ENCODE measurements at places on chromosomes 3 and 15.

GRCh38 chr3:143200001-143200924 is 80.7 kb downstream of the CHST2 start:
- no peak for DNase-seq

DNA sequence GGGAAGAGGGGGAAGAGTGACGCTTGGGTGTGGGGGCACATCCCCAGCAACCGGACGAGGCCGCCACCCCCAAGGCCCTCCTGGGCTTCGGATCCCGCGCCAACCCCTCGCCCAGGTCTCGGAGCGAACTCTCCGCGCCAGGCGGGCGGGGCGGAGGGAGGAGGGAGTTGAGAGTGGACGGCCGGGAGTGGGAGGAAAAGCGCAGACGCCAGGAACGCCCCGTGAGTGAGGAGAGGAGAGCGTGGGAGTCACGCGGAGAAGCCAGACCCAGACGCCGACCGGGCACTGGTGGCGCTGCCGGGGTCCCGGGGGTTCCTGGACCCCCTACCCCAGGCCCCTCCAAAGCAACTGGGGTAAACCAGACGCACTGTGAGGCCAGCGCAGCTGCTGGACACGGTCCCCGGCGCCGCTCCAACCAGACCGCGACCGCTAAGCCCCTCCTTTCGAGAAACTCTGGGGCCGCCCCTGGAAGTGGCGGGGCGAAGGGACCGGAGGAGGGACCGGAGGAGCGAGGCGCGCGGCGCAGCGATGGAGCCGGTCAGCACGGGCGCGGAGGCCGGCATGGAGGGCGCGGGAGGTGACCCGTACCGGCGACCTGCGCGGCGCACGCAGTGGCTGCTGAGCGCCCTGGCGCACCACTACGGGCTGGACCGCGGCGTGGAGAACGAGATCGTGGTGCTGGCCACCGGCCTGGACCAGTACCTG is at the start of gene EFCC1:
EFCC1 (plus strand) TSS at position 204 of the 705 bp plus-strand sequence; CDS start at position 529, 325 bp downstream.
- DNase-seq, result no peak

DNA sequence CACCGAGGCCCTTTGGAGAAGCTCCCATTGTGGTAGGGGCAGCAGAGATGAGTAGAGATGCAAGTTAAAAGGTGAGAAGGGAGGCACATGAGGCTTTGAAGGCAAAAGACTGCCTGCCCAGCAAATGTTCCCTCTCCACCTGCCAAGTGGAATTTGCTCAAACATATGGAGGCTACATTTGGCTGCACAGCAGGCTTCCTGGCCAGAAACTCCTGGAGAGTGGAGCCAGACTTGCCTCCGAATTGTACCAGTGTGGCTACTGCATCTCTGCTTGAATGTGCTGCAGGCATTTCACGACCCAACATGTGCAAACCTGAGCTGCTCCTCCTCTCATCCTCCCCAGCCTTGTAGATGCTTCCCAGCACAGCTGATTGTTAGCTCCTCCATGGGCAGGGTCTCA is 229.2 kb downstream of the ZNF621 start:
- no peak for DNase-seq

DNA sequence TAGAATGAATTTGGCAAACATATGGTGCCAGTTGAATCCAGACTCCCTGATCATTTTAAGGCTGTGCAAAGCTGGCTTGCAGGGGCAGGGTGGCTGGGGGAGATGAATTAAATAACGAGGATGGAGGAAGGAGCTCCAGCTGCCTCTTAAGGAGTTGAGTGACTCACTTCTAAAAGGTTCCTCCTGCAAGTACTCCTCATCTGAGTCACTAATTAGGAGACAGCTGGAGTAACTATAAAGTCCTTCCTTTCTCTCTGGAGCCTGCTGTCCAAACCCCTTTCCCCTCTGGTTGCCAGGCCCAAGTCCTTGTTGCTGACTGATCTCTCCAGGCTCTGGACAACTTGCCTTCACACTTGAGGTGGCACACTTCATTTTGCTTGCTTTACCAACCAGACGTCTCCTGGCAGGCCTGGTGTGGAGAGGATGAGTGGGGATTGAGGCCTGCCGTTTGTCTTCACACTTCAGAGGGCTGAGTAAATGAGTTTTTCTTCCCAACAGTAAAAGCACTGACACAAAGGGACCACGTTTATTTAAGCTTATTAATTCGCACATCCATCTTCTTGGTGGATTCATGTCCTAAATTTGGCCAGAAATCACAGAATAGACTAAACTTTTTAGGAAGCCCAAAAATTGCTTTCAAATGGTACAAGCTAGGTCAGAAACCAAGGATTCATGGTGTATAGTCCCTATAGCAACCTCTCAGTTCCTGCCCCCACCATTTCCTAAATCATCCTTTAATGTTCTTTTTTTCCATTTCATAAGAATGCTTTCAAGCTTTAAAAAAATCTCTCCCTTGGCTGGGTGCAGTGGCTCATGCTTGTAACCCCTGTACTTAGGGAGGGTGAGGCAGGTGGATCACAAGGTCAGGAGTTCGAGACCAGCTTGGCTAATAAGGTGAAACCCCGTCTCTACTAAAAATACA is 90.5 kb upstream of the MYRIP start:
- DNase-seq, result no peak

- DNase-seq, result no peak
Observed at GRCh38 chr3:65539616-65540015, 499.1 kb downstream of the MAGI1 start.

DNA sequence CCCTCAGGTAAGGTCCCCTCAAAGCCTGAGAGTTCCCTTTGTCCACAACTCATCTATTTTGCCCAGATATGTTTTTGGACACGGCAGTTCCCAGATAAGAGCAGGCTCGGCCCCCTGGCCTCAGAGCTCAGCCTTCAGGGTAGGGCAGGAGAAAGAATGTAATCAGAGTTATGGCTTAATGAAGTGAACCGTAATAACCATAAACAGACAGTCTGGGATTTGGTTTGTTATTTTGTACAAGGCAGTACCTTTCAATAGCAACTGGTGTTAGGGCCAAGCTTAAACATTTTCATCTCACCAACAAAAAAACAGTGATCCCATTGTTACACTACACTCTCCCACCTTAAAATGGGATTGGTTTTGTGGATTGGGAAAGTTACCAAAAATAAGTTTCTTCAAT is 12.2 kb upstream of the ALDH1A3 start:
- DNase-seq, result no peak

DNA sequence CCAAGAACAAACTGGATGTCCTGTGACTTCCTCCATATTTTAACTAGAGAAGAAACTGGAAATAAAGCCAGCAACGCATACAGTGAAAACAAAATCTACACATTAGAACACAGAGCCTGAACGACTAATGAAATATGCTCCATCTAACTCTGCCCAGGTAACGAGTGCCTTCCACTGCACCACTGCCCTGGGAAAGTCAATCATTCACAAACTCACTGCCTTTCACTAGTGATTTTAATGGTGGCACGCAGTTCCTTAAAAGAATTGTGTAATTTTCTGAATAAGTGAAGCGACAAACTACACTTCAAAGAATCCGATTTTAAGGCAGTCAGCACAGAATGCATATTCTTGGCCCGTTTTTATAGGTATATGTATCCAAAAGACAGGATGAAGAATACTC is 416.0 kb downstream of the SHQ1 start:
- DNase-seq, result no peak

- DNase-seq, result no peak
Observed at GRCh38 chr3:143064777-143065176, 54.8 kb upstream of the CHST2 start.

DNA sequence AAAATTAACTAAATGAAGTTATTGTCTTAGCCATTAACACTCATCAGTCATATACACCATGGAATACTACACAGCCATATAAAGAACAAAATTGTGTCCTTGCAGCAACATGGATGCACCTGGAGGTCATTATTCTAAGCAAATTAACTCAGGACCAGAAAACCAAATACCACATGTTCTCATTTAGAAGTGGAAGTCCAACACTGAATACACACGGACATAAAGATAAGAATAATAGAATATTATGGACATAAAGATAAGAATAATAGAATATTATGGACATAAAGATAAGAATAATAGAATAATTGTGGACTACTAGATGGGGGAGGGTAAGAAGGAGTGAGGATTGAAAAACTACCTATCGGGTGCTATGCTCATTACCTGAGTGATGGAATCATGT is 122.3 kb downstream of the CHL1 start:
- no peak for DNase-seq

GRCh38 chr15:82014989-82015388 is 30.8 kb downstream of the MEX3B start:
- no peak for DNase-seq

DNA sequence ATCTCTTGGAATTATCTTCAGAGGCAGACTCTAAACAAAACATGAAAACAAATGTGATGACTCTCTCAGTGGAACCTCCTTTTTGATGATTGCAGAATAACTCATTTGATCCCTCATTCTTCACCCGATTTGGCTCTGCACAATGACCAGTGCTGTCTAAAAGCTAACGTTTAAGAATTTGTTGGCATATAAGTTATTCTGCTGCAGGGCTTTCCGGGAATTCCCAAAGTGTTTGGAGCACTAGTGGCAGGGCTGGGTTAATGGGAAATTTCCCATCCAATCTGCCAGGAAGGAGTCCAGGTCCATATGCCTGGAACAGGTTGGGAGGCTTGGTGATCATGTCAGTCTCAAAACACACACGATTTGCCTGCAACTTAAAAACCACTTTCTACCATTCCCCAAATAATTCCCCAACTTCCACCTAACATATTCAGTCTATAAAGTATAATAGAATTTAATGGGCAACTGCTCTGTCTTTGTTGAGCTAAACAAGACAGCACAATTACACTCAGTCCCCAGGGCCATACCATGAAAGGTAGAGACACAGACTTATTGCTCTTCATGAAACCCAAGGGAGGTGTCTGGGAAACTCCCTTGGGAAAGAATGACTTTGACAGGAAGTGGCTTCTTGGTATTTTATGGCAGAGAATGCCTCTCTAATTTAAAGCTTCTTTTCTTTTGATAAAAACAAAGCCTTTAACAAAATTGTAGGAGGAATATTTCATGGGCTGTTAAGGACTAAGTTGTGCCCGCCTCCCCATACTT is 38.0 kb downstream of the ARRDC4 start:
- no peak for DNase-seq

GRCh38 chr3:36762918-36763849 is 1.2 kb downstream of the DCLK3 start:
- DNase-seq, result no peak

DNA sequence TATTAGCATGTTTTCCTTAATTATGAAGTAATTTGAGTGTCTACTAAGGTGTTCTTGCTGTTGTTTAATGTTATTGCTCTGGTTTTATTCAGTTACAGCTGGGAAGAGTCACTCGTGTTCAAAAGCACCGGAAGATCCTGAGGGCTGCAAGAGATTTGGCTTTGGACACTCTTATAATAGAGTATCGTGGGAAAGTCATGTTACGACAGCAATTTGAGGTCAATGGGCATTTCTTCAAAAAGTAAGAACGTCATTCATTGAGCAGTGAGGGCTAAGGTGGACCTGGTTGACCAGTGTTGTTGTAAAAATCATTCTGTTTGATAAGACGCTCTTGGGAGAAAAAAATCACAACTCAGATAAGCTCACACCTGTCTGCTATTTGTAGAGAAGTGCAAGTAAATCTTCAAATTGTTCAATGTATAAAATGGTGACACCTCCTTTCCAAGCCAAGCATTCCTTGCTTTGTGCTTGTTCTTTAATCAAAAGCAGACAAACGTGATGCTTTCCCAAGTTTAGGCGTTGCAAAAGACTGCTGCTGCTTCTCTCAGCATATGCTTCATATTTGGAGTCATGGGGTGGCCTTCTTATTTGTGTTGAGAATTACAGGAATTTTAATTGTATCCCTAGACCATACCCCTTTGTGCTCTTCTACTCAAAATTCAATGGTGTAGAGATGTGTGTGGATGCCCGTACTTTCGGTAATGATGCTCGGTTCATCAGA is 44.2 kb downstream of the SETD5 start:
- no peak for DNase-seq

DNA sequence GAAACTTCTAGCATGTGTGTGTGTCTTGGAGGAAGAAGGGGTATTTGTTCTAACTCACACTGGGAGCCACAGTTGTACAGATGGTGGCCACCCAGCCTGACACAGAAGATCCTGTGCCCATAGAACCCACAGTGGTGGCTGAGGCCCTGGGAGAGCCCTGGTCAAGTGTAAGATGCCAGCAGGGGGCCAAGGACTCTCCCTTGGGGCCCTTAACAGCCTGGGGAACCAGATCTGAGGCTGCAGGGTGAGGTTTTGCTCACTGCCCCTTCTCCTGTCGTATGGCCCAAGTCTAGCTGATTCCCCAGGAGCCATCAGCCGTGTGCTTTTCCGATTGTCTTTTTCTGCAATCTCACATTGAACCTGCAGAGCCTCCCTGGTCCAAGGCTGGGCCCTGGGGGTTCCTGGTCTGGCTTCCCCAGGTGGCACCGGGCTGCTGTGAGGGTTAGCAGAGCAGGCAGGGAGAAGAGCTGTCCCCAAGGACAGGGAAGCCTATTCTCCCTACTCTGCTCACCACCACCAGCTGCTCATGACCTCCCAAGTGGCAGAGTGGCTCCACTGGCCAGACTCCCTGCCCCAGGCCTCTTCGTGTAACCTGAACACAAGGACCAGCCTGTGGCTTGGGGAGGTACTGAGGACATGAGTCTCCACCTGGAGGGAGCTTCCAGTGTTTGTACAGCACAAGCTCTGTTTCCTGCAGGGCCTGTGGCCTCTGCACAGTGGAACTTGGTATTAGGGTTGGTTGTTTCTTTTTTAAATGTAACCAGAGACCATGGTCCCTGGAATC is 51.9 kb downstream of the CA12 start:
- DNase-seq, result no peak

DNA sequence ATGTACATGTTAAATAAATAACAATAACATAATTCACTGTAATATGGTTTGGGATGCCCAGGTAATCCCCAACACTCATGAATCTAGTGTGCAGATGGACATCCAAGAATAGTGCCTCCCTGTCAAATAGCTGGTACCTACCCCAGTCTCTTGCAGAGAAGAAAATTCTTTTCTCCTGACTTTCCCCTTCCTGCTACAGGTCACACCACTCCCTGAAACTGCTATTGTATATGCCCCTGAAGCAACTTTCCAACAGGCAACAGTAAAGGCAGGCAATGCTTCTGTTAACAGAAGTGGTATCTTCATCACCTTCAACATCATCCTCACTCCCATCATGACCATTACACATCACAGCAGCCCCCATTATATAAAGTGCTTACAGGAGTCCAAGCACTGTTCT is 431.6 kb downstream of the MAGI1 start:
- no peak for DNase-seq

DNA sequence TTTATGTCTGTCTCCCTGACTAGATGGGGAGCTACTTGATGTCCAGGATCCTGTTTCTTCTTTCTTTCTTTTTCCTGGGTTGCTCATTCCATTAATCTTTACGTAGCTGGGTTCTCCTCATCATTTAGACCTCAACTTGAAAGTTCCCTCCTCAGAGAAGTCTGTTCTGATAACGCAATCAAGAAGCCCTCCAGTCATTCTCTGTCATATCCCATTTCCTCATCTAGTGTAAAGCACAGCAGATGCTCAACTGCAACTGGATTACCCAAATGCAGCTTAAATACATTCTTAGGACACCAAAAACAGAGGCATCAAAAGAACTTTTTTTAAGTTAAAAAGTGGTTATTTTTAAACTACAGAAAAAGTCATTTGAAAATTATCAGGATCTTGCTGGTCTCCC is 51.7 kb upstream of the ST3GAL6 start:
- no peak for DNase-seq

GRCh38 chr3:3196148-3196861 is 16.8 kb upstream of the CRBN start:
- DNase-seq, result no peak

- no peak for DNase-seq
Observed at GRCh38 chr3:197512691-197513571, 42.8 kb downstream of the BDH1 start.

- no peak for DNase-seq
Observed at GRCh38 chr3:138781012-138781470, 53.7 kb downstream of the PIK3CB start.
